ENCODE measurements at places on chromosomes 1 and 21. TPM values are rescaled to one million over a fixed set of nuclear protein-coding genes. Genes with fewer than 3 reads are reported as not detected.

GRCh38 chr1:178581351-178582303 lies 68.7 kb downstream of the TEX35 start:
- no peak for DNase-seq

- no peak for DNase-seq
These were observed 535.1 kb downstream of the DPYD start for GRCh38 chr1:97385536-97386277.

Gene PRMT6
- total RNA-seq, result 13.8 TPM

DNA sequence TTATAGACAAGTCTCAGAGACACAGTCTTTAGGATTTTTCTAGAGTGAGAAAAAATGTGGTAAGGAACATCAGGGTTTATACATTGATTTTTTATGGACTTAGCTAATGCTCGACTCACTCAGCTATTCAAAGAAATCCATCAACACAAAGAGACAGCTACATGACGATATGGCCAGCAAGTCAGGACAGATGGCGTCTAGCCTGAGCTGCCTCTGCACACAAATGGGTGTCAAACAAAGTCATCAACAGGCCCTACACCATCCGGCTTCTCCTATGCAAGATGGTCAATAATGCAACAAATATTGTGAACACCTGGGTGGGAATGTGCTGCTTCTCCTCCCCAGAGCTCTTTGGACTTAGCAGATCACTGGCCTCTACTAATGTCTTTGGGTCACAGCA lies 13.3 kb upstream of the ERICH3 start:
- DNase-seq, result no peak

- DNase-seq, result no peak
These were observed 756 bp upstream of the RBM34 start for GRCh38 chr1:235161685-235162327.

Gene C1orf116
- total RNA-seq, result 0.09 TPM

GRCh38 chr1:156486421-156487344 lies 13.9 kb downstream of the MEF2D start:
- DNase-seq, result no peak

GRCh38 chr1:30089024-30089430 lies 634.4 kb downstream of the MATN1 start:
- DNase-seq, result no peak

DNA sequence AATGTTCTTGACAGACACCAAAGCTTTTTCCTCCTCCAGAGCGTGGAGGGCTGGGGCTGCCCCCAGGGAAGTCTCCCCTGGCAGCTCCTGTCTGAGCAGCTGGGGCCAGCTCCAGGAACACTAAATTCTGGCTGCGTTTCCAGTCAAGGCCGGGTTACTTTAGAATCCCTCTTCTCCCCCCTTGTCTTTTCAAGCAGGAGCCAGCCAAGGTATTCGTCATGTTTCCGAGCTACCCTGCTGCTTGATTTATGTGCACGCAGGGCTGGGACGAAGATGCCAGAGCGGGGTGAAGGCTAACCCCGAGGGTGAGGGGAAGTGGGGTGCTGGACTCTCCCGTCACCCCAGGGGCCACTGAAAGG lies 68.1 kb upstream of the ANGPTL1 start:
- DNase-seq, result no peak
